Lung microvascular endothelial cell (primary cell): ENCODE measurements at places on chromosomes 7 and 10.
A peak's percentile ranks its signal among the peaks of the same experiment; 100 is the strongest.

- no peak for DNase-seq
Measured at GRCh38 chr10:116992183-116992582, 12.8 kb downstream of the SHTN1 start.

DNA sequence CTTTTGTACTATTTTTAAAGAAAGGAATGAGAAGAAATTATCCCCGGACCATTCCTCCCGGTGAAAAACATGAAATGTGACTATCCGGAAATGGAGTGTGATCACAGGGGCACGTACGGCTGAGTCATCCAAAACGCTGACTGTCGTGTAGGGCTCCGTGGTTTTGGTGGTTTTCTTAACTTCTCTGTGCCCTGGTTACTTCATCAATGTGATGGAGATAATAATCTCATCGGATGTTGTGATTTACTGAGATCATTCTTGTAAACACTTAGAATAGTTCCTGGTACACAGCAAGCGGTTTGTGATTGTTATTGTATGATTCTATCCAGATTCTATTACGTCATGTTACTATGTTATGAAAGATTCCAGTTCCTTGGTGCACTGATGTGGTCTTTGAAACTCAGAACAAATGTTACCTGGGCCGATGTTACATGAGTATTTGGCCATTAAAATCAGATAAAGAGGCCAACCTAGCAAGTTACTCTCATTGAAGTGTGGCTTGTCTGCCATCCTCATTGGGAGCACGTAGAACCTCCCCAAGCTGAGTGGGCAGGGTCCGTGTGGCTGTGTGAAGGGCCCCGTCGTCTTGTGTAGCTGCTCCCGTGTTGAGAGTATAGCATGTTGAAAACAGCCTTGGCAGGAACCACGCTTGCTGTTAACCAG lies 99.5 kb downstream of the CAMK1D start:
- DNase-seq, result peak; percentile 83

DNA sequence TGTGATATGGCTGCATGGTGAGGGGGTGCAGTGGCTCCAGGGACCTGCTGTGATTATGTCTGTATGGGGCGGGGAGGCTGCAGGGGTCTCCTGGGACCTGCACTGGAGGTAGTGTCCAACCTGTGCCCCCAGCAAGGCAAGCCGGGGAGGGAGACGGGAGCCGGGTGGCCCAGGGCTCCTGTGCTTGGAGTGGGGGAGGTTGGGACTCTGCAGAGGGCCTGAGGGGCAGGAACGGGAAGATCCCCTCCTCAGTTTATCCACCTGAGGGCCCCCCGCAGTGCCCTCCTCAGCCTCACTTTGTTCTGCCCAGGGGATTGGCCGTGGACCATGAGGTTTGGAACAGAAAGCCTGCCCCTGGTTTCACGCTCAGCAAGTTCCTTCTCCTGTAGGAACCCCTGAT lies 22.8 kb upstream of the PWWP2B start:
- DNase-seq, result no peak

- no peak for DNase-seq
Measured at GRCh38 chr7:147861058-147861716, 729.4 kb upstream of the C7orf33 start.

- no peak for DNase-seq
Measured at GRCh38 chr7:37796138-37796775, 52.1 kb upstream of the NME8 start.

DNA sequence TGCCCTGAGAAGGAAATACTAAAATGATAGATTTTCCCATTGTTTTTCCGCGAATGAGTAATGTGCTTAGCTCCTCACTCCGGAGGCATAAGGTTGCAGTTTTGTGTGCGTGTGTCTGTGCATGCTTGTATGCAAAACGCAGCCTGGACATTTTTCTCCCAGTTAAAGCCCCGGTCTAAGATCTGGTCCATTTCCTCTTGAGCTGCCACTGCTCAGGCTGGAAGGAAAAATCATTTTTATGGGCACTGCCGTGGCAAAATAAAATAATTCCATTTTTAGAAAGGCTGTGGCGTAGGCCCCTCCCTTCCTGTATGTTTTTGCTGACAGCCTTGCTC lies 260.6 kb downstream of the WDR37 start:
- no peak for DNase-seq

- DNase-seq, result no peak
Measured at GRCh38 chr7:107172276-107173032, 3.7 kb downstream of the HBP1 start.

GRCh38 chr10:119775529-119775928 lies 49.7 kb downstream of the INPP5F start:
- no peak for DNase-seq

GRCh38 chr10:32065856-32066255 lies 9.6 kb upstream of the KIF5B start:
- no peak for DNase-seq

- DNase-seq, result no peak
Measured at GRCh38 chr10:131254859-131255252, 56.7 kb downstream of the TCERG1L start.

DNA sequence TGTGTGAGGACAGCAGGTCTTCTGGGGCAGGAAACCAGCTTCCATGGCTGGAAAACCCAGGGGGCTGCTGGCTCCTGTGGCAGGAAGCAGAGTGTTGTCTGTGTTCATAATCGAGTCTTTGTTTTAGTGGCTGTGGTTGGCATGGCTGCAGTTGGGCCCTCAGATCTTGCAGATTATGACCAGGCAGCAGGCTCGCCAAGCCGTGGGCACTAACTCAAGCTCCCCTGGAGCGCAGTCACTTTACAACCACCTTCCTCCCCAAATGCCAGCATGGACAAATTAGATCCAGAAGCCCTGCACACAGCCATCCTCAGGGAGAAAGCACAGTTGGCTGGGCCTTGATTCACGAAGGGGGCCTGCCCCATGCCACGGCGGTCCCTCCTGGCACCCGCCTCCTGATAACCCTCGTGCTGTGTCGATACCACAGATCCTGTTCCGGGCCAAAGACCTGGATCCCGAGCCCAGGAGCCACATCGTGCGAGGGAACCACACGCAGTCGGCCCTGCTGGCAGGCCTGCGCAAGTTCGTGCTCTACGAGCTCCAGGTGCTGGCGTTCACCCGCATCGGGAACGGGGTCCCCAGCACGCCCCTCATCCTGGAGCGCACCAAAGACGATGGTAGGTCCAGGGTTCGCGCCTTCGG lies 552.5 kb upstream of the FOXK1 start:
- peak; percentile 28 for DNase-seq

GRCh38 chr7:117427258-117427701 lies at the start of gene ASZ1:
Gene ASZ1 (minus strand): TSS chr7:117427493. CDS start chr7:117427460, 33 bp downstream.
- DNase-seq, result no peak

GRCh38 chr10:71614946-71615345 lies 104.6 kb downstream of the C10orf105 start:
- no peak for DNase-seq
